ENCODE measurements at places on chromosomes 16 and 17.

DNA sequence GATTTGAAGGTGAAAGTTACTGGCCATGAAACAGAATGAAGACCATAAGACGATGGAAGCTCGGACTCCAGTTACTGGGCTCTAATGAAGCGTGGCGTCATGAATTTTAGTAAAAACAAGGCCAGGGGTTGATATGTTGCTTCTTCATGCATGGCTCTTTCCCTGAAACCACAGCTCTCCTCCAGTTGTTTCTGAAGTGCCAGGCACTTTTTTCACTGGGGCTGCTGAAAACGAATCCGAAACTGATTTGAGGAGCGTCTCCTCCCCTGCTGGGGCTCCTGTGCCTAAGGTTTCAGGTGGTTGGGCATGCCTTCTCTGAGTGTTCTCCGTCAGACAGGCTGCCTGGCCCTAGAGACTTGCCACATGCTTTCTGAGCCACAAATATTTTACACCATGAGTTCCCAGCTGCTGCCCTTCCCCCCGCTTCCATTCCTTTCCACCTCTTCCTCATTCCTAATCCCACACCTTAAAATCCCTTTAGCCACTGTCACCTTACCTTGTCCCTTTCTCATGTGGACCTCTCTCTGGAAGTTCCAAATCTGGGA, 3.7 kb upstream of the MYL4 start:
- DNase-seq: peak; percentile 62

DNA sequence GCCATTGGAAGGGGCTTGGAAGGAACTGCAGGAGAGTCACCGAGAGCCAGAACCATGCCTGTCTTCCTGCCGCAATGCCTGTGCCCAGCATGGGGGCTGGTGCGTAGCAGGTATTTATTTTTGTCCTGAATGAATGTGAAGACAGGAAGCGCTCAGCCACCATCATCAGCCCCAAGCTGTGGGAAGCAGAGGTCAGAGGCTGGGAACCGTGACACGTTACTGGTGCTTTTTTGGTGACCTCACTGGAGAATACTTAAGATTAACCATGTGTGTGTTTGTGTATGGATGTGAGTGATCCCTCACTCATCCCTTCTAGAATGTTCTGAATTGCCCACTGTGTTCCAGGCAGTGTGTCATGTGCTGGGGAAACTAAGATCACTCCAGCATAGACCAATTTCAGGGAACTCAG, 343.8 kb downstream of the SNX29 start:
- no peak for DNase-seq

GRCh38 chr17:40135817-40136216, 4.5 kb upstream of the CASC3 start:
- DNase-seq: no peak

- no peak for DNase-seq
Measured at GRCh38 chr16:86929057-86929871, 350.9 kb downstream of the FOXL1 start.

GRCh38 chr16:84999200-84999599, 12.1 kb downstream of the ZDHHC7 start:
- no peak for DNase-seq

- DNase-seq: no peak
Measured at GRCh38 chr16:7013990-7014389, 318.7 kb upstream of the RBFOX1 start.

GRCh38 chr16:47026492-47026891, 53.0 kb upstream of the DNAJA2 start:
- no peak for DNase-seq

DNA sequence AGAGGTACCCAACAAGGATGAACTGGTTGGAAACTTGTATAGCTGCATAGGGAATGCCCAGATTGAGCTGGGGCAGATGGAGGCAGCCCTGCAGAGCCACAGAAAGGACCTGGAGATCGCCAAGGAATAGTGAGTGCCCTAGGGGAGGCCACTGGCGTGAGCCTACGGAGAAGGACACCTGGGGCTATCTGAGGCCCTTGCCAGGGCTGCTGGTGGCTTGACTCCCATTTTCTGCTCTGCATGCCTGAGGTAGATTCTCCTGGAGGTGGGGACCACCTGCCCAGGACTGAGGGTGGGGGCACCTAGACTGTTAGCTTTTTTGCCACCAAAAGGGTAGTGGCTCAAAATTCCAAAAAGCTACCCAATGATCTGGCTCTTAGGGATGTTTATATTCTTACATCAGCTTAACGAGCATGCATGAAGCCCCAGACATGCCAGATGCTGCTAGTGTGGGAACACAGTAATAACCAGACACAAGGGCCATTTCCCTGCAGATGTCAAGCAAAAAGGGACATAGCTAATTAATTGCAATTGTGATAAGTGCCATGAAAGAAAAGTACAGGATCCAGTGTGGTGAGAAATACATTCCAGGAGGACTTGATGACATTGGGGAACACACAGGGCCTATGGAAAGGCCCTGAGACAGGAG, 8.8 kb downstream of the ODAD4 start:
- DNase-seq: no peak

DNA sequence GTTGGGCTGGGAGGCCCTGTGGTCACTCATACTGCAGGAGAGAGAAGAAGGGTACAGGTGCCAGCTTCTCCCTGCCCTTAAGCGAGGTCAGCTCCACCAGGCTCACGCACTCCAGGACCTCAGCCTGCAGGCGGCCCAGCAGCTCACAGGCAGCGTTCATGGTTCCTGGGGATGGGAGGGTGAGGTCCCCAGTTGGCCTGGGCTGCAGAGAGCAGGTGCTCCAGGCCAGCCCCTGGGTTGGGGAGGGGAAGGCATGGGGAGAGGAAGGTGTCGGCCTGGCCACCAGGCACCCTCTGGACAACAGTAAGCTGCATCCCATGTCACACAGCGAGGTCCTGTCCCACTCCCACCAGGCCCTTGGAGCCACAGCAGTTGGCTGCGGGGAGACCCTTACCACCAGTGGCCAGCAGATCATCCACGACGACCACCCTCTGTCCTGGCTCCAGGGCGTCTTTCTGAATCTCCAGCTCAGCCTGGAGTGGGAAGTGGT, 2.0 kb downstream of the APRT start:
- DNase-seq: no peak

GRCh38 chr16:31118223-31119155, 1.0 kb downstream of the KAT8 start:
- no peak for DNase-seq

DNA sequence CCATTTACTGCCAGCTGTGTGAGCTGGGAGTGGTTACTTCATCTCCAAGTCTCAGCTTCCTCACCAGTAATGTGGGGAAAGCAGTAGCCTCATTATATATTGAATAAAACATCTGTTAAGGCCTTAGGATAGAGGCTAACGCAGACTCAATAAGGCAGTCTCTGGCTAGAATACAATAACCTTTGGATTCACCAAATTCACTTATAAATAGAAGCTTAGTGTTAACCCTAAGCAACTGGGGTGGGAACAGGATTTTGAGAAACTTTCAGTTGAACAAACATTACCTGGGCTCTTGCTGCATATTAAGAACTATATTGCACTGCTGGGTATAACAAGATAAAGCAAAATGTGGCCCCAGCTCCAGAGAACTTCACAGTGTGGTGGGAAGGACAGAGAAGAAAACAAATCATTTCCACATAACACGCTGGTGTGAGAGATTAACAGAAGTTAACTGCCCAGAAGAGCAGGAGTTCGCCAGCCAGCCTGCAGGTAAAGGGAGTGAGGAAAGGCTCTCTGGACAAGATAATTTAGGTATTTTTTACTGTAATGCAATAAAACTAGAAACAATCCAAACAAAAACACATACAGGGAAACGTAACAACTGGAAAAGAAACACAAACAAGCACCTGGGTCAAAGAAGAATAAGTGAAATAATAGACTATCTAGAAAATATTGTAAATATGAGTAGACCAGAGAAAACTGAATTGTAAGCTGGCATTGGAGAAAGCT, 57.0 kb downstream of the USP31 start:
- DNase-seq: no peak

DNA sequence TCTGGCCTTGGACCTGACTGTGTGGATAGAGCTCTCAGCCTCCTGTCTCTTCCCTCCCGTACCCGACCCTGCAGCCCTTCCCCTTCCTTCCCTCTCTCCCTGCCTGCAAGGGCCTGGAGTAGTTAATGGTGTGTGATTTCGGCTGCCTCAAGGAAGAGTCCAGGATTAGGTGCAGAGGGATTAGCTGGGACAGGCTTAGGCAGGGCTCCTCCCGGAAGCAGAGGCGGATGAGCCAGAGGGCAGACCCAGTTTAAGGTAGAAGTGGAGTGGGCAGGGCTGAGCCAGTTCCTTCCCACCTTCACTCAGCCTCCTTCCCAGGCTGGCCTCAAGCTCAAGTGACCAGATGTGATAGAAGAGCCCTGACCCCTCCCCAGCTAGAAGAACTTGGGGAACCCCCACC, 16.8 kb downstream of the GUCY2D start:
- no peak for DNase-seq

DNA sequence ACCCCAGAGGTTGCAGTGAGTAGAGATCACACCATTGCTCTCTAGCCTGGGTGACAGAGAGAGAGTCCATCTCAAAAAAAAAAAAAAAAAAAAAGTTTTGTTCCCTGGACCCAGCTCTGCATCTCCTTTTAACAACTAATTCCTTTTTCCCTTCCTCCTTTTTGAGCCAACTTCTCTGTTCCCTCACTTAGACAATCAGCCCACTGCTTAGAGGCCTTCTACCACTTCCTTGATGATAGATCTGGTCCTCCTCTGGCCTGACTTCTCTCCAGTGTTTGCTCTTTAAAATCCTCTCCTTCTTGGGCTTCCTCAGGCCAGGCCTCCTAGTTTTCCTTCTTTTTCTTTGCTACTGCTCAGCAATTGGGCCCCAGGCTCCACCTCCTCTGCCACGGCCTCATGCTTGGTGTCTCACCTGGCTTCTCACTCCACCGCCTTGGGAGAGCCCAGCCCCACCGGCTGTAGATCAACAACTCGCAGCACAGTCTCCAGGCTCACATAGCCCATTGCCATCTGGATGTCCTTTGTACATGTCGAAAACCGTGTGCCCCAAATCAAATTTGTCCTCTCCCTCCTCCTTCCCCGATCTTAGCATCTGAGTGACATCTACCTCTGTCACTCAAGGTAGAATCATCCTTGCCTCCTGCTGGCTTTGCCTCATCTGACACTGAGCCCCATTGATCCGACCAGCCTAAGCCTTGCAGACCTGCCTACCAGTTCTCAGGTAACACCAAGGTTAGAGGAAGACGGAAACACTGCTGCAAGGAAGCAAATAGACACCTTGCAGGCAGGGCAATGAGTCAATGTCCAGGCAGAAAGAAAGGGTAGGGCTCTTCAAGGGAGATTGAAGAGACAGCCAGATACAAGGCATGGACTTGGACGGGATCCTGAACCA, 17.4 kb downstream of the ARHGAP27 start:
- DNase-seq: no peak

DNA sequence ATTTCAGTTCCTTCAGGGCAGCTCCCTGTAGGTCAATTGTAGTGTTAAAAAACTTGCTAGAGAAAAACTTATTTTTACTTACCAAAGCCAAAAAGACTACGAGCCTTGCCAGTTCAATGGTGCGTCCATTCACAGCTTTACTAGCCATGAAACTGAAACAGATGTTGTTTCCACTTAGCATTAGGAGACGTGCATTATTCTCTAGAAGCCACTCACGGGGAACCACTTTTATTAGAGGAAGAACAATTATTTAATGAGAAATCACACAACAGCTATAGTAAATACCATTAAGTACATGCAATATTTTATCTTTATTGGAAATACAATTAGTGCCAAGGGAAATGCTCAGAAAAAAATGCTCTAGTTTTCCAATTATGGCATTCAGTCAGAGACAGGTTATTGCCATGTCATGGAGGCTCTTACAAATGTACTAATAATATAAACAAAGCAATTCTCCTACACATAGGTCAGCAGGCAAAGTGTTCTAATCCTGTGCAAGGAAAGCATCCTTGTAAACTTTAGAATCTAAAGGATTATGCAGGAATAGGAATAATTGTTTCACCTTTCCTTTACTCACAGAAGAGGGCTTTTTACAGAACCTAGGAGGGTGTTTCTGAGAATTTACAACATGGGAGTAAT, 17.4 kb downstream of the LASP1NB start:
- no peak for DNase-seq

GRCh38 chr16:46857368-46857945, 26.5 kb upstream of the C16orf87 start:
- no peak for DNase-seq

DNA sequence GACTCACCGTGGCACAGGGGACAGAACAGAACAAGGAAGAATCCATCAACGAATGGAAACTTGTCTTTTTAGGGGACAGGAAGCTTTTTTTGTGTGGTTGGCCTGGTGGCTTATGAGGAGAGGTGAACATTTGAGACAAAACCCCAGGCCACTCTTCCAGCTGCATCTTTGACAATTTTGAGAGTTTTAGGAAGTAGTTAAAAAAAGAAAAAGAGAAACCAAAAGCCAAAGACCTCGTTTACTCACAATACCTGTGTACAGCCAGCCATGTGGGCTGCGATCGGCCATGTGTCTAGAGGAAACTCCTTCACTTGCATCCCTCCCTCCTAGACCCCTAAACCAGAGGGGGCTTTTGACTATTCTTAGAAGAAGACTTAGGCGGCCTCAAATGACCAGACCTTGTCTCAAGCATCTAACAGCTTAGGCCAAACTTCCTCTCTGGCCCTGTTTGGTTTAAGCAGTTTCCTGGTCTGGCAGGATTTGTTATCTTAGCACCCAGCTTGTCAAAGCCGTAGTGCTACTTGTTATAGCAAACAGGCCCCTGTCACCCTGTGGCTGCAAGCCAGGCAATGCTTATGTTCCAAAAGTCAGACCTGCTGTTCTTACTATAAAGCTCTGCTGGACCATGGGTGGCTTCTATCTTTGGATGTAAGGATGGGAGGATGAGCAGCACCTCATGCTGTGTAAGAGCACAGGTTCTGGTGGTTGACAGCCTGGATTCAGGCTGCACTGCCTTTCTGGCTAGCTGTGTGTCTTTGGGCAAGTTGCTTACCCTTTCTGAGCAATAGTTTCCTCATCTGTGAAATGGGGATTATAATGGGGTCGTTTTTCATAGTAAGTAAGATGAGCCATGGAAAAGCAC, 17.7 kb downstream of the KSR1 start:
- DNase-seq: peak; percentile 83

DNA sequence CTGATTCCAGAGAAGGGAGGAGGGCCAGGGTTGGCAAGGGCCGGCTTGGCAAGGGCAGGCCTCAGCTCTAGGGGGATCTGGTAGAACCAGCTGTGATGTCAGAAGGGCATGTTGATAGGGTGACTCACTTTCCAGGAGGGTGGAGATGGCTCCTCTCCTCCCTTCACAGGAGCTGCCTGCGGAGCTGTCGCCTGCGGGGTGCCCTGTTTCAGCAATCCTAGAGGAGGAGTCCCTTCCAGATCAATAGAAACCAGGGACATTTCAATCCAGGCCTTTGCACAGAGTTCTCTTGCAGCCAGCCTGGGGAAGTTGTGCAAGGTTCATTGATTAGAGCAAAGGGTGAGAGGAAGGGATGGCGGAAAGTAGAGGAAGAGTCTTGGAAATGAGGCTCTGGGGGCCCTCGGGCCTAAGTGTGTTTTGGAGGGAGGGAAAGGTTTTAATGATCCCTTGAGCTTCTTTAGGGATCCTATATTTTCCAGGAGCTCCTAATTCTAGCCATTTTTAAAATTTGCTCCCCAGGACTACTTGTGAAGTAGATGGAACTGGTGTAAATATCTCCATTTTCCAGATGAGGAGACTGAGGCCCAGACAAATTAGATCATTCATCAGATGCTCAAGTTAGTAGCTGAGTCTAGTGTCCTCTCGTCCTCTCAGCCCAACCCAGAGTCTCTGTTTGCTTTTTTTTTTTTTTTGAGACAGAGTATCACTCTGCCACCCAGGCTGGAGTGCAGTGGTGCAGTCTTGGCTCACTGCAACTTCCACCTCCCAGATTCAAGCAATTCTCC, 24.8 kb upstream of the CSNK2A2 start:
- DNase-seq: no peak

Data from stimulated activated naive CD8-positive, alpha-beta T cell treated with anti-CD3 and anti-CD28 coated beads, Interleukin-15, Interleukin-2, amounts not matched to agents 100 U/mL and 50 U/mL, for 24 hours (primary cell).